ENCODE measurements at places on chromosomes 4 and X.

DNA sequence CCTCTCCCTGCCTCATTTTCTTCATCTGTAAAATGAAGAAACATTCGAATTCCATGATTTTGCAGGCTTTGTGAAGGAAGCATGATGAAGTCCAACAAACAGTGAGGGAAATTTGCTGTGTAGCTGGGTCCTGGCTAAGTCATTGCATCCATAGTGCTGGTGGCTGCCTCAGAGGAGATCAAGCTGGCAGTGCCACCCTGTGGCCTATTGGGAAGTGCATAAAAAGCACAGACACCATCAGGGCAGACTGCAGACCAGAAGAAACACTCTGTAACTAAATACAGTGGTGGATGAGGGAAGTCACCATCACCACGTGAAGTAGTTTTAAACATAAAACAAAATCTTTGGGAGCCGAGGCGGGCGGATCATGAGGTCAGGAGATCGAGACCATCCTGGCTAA lies 40.7 kb upstream of the DDX3X start:
- no peaks in the 10 kb centered on the region for H3K27me3 ChIP-seq
- no peak for DNase-seq
- H3K4me1 ChIP-seq = no peaks in the 10 kb centered on the region
- no peak overlapping the region for H3K27ac ChIP-seq
- H3K4me3 ChIP-seq = no peak overlapping the region

DNA sequence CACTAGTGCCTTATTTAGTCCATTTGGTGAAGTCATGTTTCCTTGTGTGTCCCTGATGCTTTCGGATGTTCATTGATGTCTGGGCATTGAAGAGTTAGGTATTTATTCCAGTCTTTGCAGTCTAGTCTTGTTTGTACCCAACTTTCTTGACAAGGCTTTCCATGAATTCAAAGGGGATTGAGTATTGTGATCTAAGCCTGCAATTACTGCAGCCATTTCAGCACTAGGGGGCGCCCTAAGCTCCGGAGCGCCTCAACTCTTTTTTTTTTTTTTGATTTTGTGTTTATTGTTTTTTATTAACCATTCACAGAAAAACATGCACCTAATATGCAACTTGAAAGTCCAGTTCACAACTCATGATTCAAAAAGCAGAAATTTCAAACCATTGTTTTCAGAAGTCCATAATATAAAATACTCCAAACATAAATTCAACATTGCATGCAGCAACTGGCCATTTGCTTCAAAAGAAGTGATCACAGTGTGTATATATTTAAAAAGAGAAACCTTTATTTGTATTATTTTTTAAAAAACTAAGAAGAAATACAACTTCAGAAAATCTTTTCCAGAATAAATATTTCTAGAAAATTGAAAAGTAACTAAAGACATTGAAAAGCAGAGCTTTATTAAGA lies 59.2 kb downstream of the PTPN13 start:
- no peaks in the 10 kb centered on the region for H3K36me3 ChIP-seq
- no peaks in the 10 kb centered on the region for H3K27me3 ChIP-seq
- no peak overlapping the region for H3K27ac ChIP-seq
- H3K4me3 ChIP-seq = no peak overlapping the region
- no peak for DNase-seq
- no peaks in the 10 kb centered on the region for H3K4me1 ChIP-seq

- no peak for DNase-seq
- no peak overlapping the region for H3K4me3 ChIP-seq
- H3K27me3 ChIP-seq = no peaks in the 10 kb centered on the region
- H3K36me3 ChIP-seq = no peaks in the 10 kb centered on the region
- no peaks in the 10 kb centered on the region for H3K4me1 ChIP-seq
- H3K27ac ChIP-seq = no peak overlapping the region
These were observed 61.1 kb upstream of the ARSJ start for GRCh38 chr4:114040319-114041116.

DNA sequence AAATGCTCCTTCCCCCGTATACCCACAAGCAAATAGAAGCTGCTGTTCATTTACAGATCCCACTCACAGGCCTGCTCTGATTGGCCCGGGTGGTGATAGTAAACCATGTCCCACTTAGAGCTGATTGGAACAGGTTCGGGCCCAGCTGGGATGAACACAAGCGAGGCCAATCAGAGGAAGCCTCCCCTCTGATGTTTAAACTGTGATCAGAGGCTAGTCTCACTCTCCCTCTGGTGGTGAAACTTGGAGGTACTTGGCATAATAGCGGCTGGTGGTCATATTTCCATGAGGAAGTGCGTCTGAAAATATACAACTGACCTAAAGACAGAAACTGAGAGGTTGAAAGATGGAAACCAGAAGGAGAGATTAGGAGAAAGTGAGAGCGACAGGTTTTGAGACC lies 51.5 kb upstream of the TRPC3 start:
- H3K27me3 ChIP-seq = no peaks in the 10 kb centered on the region
- no peak overlapping the region for H3K4me3 ChIP-seq
- peaks cover 4% of the 10 kb centered on the region for H3K4me1 ChIP-seq
- DNase-seq = no peak
- no peaks in the 10 kb centered on the region for H3K36me3 ChIP-seq
- H3K27ac ChIP-seq = no peak overlapping the region

GRCh38 chr4:186297013-186297645 lies 31.1 kb downstream of the F11 start:
- H3K36me3 ChIP-seq = no peaks in the 10 kb centered on the region
- no peak overlapping the region for H3K4me3 ChIP-seq
- H3K27ac ChIP-seq = no peak overlapping the region
- no peaks in the 10 kb centered on the region for H3K27me3 ChIP-seq

DNA sequence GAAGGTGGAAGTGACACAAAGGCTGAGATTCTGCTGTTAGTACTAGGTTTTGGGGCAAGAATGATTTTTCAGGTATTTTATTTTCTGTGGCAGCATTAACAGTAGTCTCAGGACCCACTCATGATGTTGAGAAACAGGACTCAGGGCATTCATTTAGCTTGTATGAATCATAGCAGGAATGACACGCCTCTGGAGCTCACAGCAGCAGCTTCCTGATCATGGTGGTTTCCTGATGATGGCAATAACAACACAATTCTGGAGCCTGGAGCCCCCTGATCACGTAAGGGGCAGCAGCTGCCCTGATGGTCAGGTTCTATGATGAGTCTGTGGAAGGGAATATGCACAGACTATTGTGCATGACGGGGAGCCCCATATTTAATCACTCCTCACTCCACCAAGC lies 47.0 kb downstream of the TASL start:
- no peaks in the 10 kb centered on the region for H3K27me3 ChIP-seq
- no peaks in the 10 kb centered on the region for H3K4me1 ChIP-seq
- no peak overlapping the region for H3K27ac ChIP-seq
- no peak overlapping the region for H3K4me3 ChIP-seq
- no peak for DNase-seq
- no peaks in the 10 kb centered on the region for H3K36me3 ChIP-seq

DNA sequence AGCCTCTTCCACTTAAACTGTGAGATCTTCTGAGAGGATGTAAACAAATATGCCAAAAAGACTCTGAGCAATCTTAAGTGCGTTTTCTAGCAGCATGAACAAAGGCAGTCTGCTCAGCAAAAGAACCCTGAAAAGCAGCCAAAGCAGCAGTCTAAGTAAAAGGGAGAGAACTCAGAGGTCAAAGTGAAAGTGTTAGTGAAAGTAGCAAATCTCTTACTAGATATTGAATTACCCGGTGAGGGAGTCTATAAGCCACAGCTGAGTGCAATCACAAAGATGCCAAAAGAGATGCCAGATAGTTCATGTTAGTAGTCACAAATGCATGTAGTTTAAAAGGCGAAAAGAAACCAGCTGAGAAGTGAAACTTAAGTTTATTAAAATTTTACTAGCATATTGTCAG lies 7.9 kb upstream of the GNRHR start:
- H3K4me1 ChIP-seq = no peaks in the 10 kb centered on the region
- H3K27ac ChIP-seq = no peak overlapping the region
- H3K27me3 ChIP-seq = no peaks in the 10 kb centered on the region
- no peak overlapping the region for H3K4me3 ChIP-seq
- DNase-seq = no peak

DNA sequence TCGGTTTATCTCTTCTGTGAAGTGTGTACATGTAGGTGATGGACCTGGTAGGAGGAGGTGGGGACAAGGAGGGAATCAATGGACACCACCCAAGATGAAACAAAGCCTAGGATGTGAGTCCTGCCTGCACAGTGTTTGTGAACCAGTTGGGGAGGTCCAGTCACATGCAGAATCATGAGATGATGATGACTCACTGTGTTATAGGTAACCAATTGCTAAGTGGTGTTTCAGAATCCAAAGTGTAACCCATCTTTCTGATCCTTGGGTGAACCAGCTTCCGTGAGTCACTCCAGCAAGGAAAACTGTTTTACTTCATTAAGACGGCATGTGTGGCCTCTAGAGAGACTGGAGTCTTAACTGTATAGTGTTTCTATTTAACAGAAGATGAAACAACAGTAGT lies 57.9 kb upstream of the HPF1 start:
- H3K27ac ChIP-seq = no peak overlapping the region
- no peaks in the 10 kb centered on the region for H3K36me3 ChIP-seq
- DNase-seq = no peak
- H3K4me3 ChIP-seq = no peak overlapping the region
- H3K27me3 ChIP-seq = no peaks in the 10 kb centered on the region
- no peaks in the 10 kb centered on the region for H3K4me1 ChIP-seq

DNA sequence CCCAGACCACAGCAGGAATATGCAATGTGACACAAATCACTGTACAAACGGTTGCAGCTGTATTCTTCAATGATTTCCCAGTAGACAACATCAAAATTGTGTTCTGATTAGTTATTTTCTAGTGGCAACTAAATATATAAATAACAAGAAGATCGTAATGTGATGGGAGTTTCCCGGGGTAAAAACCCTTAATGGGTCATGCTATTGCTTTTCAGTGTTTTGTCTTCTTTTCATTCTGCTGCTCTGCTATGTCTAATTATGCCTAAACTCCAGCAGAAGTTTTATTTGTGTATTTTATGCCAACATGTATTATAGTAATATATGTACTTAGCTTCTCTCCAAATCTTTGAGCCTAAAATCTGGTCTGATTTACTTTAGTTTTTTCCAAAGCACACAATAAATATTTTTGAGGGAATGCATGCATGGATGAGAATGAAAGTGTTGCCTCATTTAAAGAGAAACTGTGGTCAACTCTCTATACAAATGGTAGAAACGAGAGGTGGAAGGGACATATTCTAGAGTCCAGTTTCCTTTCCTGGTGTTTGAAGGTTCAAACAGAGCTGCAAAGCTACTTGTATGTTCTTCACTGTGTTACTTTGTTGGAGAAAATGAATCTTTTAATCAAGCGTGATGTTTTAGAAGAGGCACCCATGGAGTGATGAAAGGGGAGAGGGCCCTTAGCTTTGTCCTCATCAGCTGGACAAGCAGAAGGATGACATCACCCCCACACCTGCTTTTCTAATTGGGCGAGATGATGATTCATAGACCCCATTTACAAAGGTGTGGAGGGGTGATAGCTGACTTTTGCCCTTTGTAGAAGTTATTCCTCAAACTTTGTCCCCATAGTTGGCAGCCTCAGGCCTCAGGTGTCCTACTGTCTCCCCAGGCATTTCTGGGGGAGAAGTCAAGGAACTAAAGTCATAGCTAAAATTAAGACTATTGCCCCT lies 129.7 kb downstream of the FRAS1 start:
- H3K36me3 ChIP-seq = no peaks in the 10 kb centered on the region
- H3K4me1 ChIP-seq = no peaks in the 10 kb centered on the region

GRCh38 chrX:99914635-99915034 lies 495.4 kb downstream of the PCDH19 start:
- H3K36me3 ChIP-seq = no peaks in the 10 kb centered on the region
- no peaks in the 10 kb centered on the region for H3K4me1 ChIP-seq
- no peak overlapping the region for H3K4me3 ChIP-seq
- DNase-seq = no peak
- H3K27me3 ChIP-seq = no peaks in the 10 kb centered on the region

DNA sequence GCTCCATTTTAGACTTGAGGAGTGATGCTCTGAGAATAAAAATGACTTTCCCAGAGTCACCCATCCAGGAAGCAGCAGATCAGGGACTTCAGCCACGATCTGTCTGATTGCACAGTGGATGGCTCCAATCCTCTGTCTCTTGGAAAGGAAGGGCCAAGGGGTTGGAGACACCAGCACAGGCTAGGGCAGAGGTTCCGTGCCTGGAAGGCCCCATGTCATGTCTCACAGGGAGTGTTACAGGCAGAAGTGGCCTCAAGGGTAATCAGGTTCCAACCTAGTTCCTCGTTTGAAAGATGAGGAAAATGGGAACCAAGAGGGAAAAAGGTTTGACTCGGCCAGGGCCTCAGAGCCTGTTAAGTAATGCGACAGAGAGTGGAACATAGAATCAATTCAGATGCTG lies 160.0 kb downstream of the EFNB1 start:
- no peak for DNase-seq
- no peaks in the 10 kb centered on the region for H3K36me3 ChIP-seq
- H3K4me3 ChIP-seq = no peak overlapping the region
- no peak overlapping the region for H3K27ac ChIP-seq
- H3K27me3 ChIP-seq = no peaks in the 10 kb centered on the region
- H3K4me1 ChIP-seq = no peaks in the 10 kb centered on the region

GRCh38 chr4:58649226-58649625 lies 1539.0 kb upstream of the IGFBP7 start:
- no peaks in the 10 kb centered on the region for H3K36me3 ChIP-seq
- no peak for DNase-seq
- H3K27me3 ChIP-seq = no peaks in the 10 kb centered on the region
- H3K27ac ChIP-seq = no peak overlapping the region
- no peaks in the 10 kb centered on the region for H3K4me1 ChIP-seq

GRCh38 chr4:98720871-98721480 lies 62.6 kb upstream of the TSPAN5 start:
- no peak overlapping the region for H3K27ac ChIP-seq
- no peaks in the 10 kb centered on the region for H3K36me3 ChIP-seq
- no peak for DNase-seq

GRCh38 chr4:122122083-122122482 lies 30.0 kb upstream of the BLTP1 start:
- no peak overlapping the region for H3K27ac ChIP-seq
- DNase-seq = no peak
- H3K36me3 ChIP-seq = no peaks in the 10 kb centered on the region
- H3K4me3 ChIP-seq = no peak overlapping the region
- no peaks in the 10 kb centered on the region for H3K27me3 ChIP-seq
- no peaks in the 10 kb centered on the region for H3K4me1 ChIP-seq

- no peak overlapping the region for H3K27ac ChIP-seq
- no peak for DNase-seq
- no peak overlapping the region for H3K4me3 ChIP-seq
- no peaks in the 10 kb centered on the region for H3K36me3 ChIP-seq
These were observed 220.1 kb downstream of the RAB28 start for GRCh38 chr4:13263967-13264525.

- H3K36me3 ChIP-seq = no peaks in the 10 kb centered on the region
- DNase-seq = no peak
- no peak overlapping the region for H3K27ac ChIP-seq
- no peaks in the 10 kb centered on the region for H3K27me3 ChIP-seq
- H3K4me3 ChIP-seq = no peak overlapping the region
- no peaks in the 10 kb centered on the region for H3K4me1 ChIP-seq
These were observed 958.1 kb upstream of the GRID2 start for GRCh38 chr4:91345632-91346031.

Data from aorta (tissue), 5 donors.